ENCODE measurements at places on chromosomes 16 and 17.

DNA sequence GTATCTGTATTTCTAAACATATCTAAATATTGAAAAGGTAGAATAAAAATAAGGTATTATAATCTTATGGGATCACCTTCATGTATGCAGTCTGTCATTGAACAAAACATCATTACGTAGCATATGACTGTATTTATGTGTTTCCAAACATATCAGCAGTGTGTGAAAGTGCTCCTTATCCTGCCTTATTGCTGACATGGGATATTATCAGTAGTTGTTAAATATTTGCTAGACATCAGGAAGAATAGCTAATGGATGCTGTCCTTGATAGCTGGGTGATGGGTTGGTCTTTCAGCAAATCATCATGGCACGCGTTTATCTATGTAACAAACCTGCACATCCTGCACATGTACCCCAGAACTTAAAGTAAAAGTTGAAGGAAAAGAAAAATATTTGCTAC is 59.1 kb upstream of the FAM20A start:
- no peak for DNase-seq

DNA sequence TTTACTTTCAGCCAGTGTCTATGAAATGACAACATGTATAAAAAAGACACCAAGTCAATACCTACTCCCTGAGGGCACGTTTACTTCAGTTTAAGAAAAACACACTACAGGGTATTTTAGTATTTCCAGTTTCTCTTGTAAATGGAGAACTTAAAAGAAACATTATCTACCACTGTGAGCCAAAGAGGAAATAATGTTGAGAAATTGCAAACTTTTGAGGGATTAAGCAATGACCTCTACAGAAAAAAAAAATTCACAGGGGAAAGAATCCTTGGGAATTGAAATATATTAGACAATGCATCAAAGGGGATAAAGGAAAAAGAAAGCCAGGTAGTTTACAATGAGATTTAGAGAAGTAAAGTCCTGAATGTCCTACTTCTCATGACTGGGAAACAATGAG is 126.0 kb downstream of the KCNJ2 start:
- no peak for DNase-seq

DNA sequence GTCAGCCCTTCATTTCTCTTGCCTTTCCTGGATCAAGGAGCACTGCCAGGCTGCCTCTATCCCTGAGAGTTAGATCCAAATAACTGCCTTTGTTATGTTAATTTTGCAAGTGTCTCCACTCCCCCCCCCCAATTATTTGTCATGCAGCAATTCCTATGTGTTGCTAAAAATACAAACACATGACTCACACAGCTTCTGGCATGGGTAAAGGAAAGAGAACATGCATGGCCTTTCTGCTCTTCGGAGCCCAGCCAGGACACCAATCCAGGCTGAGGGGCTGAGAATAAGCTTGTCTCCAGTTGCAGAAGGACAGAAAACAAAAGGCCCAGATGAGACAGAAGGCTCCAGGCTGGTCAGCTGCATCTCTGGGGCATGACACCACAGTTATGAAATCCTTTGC is 148.0 kb upstream of the TNRC6C start:
- no peak for DNase-seq

DNA sequence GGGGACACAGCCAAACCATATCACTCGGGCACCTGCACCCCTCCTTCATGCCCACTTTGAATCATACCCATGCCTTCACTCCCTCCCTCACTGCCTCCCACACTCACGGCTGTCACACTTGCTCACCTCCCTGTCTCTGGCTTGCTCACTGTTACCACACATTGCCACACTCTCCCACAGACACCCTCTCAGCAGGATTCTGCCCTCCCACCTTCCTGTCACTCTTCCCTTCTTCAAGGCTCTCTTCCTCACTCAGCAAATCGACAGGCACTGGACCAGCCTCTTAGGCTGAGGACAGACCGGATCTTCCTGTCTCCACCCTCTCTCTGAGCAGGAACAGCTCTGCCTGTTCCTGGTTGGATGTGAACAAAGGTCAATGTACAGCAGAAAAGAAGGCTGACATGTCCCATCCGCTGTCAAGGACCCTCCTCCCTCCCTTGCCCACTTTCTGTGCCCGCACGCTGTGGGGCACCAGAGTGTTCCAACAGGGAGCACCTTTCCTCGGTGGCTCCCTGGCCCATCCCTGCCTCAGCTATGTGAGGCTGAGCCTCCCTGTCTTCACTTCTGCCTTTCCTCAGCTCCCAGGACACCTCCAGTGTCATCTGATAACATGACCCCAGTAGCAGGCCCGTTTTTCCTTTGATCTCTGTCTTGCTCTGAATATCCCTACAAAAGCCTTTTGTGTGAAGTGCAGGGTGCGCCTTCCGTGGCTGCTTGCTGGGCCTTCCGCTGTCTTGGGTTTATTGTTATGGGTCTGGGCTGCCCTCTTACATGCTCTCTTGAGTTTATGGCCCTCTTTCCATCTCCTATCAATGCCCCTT is 47.0 kb downstream of the CCDC182 start:
- no peak for DNase-seq

DNA sequence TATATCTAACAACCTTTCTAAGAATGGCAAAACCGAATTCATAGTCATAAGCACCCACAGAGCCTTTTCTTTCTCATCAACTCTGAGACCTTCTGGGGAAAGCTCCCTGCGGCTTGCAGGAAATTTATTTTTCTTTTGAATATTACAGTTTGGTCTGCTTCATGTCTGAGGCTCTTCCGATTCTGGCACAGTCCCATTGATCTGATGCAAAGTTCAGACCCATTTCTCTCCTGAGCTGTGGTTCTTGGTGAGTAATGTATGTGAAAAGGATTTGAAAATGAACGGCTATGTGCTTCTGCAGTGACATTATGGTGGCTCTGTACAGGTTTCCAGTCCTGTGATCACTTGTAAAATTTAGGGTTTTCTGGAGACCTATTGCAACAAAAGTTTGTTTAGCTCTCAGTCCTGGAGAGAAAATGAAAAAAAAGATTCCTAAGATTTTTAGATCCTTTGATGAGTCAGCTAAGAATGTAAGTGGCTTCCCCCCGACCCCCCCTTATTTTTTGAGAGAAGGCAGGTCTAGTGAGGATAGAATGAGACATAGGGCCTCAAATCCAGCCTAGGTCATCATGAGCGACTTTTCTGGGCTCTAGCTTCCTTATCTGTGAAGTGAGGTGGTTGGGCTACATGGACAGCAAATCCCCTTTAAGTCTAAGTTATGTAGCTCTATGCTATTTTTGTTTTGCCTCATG is 4.6 kb downstream of the GAN start:
- no peak for DNase-seq

DNA sequence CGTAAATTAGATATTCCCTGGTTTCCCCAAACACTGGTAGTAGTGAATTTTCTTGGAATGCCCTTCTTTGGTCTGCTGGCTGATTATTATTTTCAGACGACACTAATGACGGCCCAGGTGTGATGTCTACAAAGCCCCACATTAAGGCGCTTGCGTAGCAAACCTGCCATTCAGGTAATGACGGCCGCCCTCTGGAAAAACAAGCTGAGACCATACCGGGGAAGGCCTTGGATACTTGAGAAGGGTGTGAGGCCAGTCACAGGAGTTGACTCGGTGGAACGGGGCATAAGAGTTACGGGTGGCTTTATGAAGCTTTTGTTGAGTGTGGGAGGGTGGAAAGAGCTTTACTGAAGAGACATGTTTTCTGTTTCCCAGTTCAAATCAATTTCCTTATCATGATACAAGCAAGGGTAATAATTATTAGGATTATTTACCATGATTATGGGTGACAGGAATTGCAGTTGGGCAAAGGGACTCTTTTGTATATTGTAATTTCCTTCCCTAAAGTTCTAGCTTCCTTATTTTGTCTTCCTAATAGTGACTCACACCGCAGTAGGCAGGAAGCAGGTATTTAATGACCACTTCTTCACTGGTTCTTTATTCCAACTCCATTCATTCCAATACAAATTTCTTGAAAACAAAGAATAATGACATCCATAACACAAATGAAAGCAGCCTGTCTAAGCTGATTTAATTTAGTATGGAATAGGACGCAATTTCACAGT is 24.8 kb downstream of the KRT23 start:
- no peak for DNase-seq

- DNase-seq, result no peak
Measured at GRCh38 chr17:65434251-65434650, 127.2 kb downstream of the AXIN2 start.

- no peak for DNase-seq
Measured at GRCh38 chr16:57763285-57764005, 27.9 kb downstream of the KATNB1 start.

DNA sequence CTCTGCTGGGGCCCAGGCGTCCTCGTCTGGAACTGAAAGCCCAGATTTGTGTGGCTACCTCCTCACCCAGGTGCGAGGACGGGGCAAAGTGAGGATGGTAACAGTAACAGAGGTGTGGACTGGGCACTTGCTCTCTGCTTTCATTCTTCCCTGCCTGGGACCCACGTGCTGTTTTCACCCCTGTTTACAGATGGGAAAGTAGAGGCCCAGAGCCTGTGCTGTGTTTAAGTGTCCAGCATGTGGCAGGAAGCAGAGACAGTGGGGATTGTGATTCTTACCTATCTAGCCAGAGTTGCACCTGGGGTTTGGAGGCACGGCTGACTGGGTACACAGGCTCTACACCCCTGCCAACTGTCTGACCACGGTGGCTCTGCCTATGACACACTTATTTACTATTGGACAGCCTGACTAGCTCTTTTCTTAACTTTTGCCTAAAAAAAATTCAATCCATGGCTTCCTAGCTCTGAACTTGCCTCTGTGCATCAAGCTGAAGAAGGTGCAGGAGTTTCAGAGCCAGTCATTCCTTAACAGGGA is 155.4 kb downstream of the CLEC16A start:
- DNase-seq, result no peak

GRCh38 chr17:81500047-81500446 is 12.6 kb downstream of the ACTG1 start:
- no peak for DNase-seq

DNA sequence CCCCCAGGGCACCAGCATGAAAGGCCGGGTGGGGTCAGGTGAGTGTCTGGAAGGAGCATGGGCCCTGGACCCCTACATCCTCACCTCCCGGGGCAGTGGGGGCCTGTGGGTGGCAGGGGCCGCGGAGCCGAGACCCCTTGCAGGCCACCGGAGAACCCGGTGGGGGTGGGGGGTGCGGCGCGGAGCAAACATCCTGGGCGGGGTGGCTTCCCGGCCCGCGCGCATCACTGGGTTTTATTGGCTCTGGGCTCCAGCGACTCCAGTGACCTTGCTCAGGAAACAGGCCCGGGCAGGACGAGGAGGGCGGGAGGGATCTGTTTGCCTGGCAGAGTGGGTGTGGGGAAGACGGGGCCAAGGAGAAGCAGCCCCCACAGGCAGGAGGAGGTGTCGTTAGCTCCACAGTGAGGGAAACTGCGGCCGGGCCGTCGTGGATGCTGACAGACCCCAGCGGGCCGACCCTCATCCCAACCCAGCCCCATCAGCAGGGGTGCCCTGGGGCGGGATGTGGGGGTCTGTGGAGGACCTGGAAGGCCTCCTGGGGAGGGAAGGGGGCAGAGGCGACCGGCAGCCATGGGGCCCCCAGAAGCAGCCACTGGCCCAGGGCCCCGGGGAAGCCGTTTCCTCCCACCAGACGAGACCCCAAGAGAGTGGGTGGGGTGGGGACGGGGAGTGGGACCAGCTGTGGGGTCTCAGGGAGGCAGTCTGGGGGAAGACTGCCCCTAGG is 10.6 kb downstream of the SSTR5 start:
- no peak for DNase-seq

DNA sequence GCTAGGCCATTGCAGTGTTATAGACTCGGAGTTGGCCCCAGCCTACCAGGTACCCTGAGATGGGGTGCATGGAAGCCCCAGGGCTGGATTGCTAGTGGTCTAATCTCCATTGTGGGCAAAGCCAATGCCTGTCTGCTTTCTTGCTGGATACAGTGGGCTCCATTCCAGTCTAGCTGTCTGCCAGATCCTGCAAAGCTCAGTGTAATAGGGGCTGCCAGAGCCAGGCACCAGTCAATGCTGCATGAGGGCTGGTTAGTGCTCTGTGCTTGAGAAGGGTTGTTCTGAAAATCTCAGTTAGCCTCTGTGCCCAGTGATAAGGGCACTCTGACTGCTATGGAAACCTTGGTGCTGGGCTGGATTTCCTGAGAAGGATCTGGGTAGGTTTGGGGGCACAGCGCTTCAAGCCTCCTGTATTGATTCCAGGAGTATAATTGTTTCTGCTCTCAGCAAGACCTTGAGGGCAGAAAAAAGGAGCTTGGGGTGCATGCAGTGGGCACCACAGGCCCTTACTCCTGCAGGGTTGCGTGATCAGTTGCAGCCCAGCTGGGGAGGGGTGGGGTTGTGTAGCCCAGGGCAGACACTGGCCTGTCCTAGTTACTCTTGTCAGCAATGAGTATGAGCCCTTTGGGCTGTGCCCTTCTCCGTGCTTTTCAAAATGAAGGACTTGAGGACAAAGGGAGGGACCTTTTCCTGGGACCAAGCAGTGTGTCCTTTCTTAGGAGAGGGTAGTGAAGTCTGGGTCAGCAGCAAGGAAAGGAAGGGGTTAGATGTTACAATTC is 19.0 kb downstream of the SMPD3 start:
- no peak for DNase-seq

- peak; percentile 71 for DNase-seq
Measured at GRCh38 chr17:45021607-45022287, 29.7 kb downstream of the DCAKD start.

DNA sequence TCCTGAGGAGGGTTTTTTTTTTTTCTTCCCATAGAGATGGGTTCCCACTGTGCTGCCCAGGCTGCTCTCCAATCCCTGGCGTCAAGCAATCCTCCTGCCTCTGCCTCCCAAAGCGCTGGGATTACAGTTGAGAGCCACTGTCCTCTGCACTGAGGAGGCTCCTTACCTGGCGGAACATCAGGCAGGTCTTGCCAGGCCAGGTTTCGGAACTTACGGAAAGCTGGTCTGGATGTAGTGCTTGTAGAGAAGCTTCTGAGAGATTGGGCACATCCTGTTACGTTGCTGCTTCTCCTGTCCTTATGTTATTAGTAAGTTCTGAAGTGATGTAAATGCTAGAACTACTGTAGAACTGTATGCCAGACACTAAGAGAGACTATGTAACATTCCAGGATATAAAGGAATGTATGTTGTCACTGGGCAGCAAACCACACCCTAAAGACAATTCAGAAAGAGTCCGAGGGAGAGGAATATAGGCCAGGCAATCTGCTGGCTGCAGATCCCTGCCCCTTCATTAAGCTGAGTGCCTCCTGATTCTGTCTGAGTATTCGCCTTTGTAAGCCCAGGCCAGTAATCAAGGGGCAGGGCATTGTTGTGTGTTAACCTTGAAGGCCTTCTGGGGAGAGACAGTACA is 21.1 kb downstream of the ETV4 start:
- no peak for DNase-seq

Data from liver (tissue), 10 donors.